ENCODE measurements at places on chromosomes 11 and 22.

DNA sequence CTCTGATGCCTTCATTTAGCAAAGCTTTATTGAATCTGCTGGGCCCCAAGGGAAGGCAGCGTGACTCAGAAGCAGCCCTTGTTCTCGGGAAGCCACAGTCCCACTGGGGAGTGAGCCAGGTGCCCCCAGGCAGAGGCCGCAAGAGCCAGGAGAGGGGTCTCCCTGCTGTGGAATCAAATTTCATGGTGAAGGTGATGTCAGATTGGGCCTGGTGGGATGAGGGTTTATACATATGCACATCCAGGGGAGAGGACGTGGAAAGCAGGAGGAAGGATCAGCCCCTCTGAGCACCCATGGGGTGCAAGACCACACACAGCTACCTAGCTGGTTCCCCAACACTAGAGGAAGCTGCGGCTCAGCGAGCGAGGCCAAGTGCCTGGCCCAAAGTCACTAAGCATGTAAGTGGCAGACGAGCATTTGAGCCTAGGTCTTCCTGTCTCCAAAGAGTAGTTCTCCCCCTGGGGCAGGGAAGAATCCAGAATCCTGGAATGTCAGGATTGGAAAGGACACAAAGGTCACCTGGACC, 2.0 kb downstream of the SYNGR1 start:
- DNase-seq: no peak

DNA sequence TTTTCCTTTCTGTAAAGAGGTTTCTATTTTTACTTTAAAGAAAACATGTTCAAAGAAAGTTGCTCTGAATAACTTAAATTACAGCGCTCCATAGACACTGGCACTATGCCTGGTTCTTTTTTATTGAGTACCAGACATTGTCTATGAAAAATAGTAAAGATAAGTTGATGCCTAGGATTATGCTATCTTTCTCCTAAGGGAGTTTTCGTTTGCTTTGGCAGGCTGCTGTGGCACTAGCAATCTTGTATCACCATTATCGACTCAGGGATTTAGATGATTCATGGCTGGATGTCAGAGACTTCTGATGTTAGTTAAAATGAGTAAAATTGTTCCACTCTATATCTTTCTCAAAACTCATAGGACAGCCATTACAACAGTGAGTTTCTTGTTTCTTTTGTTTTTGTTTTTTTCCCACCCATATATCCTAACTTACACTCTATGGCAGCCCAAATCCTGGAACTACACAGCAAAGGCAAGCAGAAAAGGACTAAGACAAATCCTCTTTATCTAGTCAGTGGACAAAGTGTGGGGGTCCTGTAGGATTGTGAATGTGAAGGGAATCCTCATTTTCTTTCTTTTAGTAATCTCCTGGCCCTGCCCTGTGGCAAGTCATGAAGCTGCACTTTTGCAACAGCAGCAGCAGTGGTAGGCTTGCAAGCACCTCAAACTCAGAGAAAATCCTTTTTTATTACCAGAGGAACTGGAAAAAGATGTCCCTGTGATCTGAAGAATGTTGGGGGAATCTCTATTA, 20.7 kb downstream of the SLN start:
- DNase-seq: peak; percentile 22

DNA sequence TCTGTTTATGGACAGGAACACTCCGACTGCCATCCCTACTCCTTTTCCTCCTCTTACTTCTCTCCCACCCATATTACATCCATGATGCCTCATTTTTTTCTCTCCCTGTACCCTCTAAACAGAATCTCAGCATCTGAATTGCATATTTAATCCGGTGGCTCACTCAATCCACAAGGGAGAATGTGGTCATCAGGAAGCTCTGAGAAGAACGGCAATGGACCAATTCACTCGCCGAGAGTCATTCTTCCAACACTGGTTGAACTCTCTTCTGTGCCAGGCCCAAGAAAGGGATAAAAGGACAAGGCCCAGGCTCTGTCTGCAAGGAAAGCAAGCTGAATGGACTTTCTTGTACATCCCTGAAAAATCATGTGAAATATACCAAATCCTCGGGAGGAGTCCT, 15.9 kb downstream of the MAP6 start:
- DNase-seq: no peak

GRCh38 chr11:121892863-121893262, 223.2 kb downstream of the BLID start:
- no peak for DNase-seq

- DNase-seq: no peak
These were observed 14.1 kb downstream of the CAPRIN1 start for GRCh38 chr11:34065505-34066203.

DNA sequence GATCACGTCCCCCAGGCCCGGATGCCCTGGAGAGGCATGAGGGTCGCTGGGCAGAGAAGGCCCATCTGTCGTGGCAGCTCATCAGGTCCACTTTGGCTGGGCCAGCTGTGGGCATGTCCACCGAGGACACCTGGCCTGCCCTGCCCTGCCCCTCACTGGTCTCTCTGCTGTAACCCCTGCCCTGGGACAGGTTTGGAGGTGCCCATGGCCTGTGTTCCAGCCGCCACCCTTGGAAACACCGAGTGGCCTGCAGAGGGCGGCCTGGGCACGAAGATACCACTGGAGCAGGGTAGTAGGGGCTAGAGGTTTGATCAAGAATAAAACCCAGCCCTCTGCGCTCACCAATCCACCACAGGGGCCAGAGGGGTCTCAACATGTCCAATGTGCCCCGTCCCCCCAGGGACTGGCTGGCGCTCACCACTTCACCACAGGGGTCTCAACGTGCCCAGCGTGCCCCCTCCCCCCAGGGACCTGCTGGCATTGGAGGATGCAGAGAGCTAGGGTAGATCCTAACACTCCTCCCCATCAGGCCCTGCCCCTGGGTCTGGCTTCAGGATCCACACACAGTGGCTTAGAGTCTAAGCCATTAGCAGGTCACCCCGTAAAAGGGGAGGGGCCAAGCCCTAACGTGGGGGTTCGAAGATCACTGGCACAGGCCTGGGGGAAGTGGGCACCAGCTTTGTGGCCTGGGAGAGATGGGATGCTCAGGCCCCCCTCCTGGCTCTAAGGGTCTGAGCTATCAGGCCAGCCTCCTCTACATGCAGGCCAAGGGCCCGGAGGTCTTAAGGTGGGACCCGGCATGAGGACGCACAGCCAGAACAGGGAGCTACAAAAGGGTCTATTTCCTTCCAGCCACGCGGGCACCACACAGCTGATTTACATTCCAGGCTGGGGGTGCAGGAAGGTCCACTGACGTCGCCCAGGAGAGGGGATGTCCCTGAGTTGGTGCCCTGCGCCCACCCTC, 1.3 kb upstream of the HDAC10 start:
- DNase-seq: no peak

DNA sequence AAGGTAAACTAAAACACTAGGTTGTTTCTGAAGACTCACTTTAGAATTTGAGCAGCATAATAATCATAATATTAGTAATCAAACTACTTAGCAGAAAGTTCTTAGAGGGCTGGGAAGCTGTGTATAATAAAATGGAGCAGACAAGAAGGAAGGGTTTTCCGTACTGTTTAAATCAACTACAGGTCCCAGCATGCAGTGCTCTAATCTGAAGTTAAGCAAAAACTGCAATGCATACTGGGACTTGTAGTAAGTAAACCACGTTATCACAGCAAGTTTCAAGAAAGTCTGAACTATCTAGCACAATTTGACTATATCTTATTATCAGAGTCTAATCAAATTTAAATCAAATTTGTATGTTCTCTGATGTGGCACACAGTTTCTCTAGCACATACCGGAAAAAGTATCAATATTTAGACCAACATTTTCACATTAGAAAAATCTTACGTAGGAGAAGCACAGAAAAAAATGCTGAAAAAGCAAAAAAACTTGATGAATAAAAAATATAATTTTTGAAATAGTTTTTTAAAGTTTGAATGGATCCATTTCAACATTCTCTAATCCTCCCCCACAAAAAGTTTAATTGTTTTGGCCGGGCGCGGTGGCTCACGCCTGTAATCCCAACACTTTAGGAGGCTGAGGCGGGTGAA, 8.2 kb downstream of the PHF21A start:
- no peak for DNase-seq

DNA sequence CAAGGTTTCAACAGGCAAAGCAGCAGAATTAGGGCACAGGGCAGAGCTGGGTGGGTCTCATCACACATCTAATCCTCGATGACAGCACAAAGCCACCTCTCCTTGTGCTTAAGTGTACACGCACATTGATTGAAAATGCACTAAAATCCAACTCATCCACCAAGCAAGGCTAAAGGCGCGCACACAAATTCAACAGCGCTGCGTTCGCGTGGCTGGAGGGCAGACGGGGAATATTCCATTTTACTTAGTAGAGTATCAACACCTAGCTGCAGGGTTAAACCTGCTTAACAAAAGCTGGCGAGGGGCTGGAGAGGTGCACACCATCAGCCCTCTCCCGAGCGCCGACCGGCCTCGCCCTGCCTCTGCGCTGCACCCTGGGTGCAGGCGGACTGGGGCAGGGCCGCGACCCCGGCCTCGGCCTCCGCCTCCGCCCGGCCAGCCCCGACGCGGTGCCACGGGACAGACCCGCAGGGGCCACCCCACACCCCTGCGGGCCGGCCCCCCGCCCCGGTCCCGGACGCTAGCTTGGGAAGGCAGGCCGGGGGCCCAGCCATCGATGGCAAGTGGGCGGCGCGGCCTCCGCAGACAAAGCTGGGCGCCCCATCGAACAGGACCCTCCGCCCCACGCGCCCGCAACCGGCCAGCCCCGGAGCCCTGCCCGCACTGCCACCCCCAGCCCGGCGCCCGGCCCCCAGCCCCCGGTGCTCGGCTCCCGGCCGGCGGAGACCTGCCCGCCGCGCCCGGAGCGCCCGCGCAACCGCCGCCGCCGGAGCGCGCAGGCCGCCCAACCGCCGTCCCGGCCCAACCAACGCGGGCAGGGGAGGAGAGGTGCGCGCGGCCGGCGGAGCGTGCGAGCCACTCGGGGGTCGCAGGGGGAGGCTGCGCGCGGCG, 929 bp downstream of the PRDM10 start:
- no peak for DNase-seq

DNA sequence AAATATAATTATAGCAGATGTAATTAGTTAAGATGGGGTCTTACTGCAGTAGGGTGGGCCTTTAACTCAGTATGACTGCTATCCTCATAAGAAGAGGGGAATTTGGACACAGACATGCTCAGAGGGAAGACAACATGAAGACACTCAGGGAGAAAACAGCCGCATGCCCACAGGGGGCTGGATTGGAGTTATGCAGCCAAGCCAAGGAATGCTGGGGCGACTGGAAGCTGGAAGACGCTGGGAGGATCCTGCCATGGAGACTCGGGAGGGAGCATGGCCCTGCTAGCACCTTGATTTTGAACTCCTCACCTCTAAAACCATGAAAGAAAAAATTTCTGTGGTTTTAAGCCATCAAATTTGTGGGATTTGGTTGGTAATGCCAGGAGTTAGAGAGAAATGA, 40.9 kb downstream of the PANX1 start:
- no peak for DNase-seq

DNA sequence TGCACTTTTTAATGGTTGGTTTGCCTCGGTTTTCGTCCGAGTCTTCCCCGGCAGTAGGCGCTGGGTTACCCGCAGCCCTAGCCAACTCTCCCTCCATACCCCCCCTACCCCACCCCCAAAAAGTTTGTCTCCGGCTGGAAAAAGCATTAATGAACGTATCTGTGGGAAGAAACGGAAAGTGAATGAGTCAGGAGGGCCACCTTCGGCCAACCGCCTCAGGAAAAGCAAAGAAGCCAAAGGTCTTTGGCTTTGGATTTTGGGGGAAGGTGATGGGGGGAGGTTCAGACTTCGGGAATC, 508 bp upstream of the FLI1 start:
- peak; percentile 71 for DNase-seq

GRCh38 chr22:41911001-41911611, 3.8 kb downstream of the SHISA8 start:
- DNase-seq: no peak

DNA sequence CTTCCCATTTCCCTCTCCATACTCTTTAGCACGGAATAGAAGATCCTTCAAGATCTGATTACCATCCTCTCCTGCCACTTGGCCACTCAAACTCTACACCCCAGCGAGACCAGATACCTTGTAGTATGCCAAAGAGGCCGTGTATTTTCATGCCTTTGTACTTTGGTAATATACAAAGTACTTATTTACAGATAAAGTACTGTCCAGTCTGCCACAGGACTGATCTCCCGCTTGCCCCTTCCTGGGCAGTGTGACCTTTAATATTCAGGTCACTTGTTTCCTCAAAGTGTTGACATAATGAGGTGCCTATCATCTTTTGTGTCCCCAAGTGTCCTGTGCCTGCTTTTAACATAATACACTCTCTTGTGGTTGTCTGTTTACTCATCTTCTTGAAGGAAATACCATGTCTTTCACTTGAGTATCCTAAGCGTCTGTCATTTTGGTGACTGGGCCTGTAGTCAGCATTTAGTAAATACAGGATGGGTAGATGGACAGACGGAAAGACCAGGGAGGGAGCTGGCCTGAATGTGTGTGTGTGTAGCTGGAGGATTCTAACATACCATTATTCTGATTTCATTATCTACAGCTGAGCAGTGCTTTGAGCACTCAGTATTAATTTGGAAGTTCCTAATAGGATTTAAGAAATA, 137.4 kb downstream of the NAV2 start:
- DNase-seq: no peak

DNA sequence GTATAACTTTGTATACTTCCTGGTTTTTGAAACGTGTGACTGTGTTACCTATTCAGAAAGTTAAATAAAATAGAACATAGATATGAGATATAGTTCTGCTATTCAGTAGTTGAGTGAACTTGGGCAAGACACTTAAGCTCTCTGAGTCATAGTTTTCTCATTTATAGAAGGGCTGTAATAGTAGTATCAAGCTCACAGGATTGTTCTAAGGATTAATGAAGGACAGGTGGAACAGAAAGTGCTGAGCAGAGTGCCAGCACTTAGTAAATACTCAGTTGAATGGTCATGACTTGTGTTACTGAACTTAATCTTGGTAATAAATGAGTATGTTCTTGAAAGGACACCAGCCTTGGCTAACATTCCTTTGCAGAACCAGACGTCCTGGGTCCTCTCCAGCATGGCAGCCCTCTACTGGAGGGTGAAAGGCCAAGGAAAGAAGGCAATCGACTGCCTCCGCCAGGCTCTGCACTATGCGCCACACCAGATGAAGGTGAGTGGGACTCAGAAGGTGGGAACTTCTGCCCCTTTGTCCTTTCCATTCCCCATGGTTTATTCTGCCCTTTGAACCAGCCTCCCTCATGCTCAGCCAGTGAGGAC, 131.2 kb downstream of the TTC17 start:
- no peak for DNase-seq

All from HS-5 (cell line).